NCI-H2107 (cell line): ENCODE measurements at places on chromosomes 4 and X.

DNA sequence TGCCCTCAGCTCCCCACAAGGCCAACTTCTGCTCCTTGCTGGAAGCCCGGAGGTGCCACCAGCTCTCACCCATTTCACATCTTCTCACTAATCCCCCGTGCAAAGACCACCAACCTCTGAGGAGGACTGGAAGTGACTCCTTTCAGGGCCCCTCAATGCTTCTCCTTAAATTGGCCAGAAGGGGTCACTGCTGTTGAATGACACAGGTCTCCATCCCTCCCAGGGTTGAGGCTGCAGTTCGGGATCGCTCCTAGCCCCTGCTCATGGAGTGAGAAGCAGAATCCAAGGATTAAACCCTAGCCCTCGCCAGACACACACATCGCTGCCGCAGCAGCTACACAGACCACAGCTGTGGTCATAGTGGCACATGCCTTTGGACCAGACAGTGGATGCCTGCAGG, 279.5 kb upstream of the TAPT1 start:
- no peak for DNase-seq

- no peak for DNase-seq
Observed at GRCh38 chr4:10783351-10783750, 98.8 kb upstream of the CLNK start.

DNA sequence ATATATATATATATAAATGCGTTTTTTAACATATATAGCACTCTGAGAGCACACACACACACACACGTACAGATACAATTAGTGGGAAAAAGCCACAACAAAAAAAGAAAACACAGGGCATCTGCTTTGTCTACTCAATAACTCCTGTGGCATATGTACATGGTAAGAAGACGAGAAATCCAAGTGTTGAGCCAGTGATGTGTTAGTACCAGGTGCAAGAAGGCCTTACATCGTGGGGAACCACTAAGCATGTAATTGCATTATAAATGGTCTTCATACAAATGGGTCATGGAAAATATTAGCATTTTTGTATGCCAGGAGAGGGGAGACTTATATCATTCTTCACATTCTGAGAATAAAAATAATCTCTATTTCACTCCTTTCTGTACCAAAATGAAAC, 62.7 kb upstream of the FAM47B start:
- no peak for DNase-seq

- peak; percentile 43 for DNase-seq
Observed at GRCh38 chrX:10781847-10782530, 161.6 kb upstream of the MID1 start.

DNA sequence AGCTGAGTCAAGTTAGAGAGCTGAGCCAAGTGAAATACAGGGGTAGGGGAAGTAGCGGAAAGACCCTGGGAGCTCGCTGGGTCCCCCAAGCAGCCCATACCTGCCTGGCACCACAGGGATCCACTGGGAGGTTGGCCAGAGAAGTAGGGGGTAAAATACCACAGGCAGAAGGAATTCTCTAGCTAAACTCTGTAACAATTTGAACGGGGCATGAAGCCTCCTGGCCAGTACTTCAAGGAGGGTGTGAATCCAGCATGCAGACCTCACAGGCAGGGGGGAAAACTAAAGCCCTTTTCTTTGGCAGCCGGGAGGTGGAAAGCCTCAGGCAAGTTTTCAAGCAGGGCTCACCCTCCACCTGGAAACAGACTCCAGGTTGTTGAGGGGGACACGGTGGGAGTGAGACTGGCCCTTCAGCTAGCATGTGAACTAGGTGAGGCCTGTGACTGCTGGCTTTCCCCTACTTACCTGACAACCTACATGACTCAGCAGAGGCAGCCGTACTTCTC, 3.7 kb upstream of the UGT2A1 start:
- DNase-seq = no peak

- DNase-seq = no peak
Observed at GRCh38 chrX:150767045-150767395, 73.8 kb downstream of the MTMR1 start.

- no peak for DNase-seq
Observed at GRCh38 chr4:35364321-35364870, 879.9 kb downstream of the ARAP2 start.

GRCh38 chrX:39759526-39760224, 338.1 kb downstream of the BCOR start:
- DNase-seq = no peak

GRCh38 chrX:47030339-47030738, 47.9 kb upstream of the RGN start:
- DNase-seq = peak; percentile 67

GRCh38 chrX:136761421-136761820, 19.3 kb downstream of the ARHGEF6 start:
- DNase-seq = no peak

DNA sequence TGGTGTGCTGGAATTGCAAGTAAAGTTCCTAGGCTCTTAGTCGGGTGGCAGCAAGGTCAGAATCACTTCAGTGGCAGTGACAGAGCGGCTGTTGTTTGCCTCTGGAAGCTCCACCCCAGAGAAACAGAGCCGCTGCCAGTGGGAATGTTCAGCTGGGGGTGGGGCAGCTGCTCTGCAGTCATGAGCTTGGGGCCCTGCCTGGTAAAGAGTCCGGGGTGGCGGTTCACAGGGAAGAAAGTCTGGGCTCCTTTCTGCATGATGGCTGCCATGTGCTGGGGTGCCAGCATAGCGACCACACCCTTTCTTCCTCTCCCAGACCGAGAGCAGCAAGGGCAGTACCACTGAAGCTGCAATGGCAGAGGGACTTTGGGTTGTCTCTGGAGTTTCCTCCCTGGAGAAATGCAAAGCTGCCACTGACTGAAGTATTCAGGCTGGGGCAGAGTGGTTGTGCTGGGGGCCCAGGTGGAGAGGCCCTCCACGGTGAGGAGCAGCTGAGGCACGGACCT, 108.8 kb upstream of the CENPE start:
- no peak for DNase-seq

GRCh38 chr4:121164291-121164690, at the start of gene TNIP3:
Gene TNIP3, minus strand, starts transcription at chr4:121164321. Its CDS starts 196 bp downstream, at chr4:121164125.
- no peak for DNase-seq

DNA sequence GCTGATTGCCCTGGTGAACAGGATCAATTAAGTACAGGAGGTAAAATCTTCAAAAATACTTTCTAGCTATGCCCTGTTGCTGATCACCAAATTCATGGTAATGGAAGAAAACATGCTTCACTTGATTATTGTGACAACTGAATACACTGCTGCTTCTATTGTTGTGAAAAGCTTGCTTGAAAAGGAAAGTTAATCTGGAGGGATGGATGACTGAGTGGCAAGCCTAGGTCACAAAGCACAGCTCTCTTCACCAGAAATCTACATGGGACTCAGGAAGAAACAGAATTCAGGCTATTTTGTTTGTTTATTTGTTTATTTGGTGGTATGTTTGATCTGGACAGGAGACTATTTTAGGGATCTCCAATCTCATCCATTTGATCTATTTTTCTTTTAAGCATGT, 182.0 kb downstream of the MGST2 start:
- DNase-seq = no peak

DNA sequence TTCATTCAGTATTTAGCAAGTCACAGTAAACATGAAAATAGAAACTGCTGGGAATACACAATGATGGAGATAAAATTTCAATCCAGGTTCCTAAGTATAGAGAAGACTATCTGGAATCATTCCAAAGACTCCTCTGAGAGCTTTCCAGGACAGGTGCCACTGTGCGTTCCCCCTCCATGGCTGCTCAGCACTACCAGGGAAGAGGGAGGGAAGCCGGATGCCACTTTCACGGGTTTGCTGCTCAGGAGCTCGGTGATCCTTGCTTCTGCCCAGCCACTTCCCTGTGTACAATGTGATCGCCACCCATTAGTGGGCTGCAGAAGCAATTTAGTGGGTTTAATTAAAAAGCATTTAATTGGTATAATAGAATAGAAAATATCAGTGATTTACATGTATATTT, 94.5 kb downstream of the FNIP2 start:
- DNase-seq = peak; percentile 43

- DNase-seq = no peak
Observed at GRCh38 chr4:152165846-152166245, 370.0 kb downstream of the FBXW7 start.

DNA sequence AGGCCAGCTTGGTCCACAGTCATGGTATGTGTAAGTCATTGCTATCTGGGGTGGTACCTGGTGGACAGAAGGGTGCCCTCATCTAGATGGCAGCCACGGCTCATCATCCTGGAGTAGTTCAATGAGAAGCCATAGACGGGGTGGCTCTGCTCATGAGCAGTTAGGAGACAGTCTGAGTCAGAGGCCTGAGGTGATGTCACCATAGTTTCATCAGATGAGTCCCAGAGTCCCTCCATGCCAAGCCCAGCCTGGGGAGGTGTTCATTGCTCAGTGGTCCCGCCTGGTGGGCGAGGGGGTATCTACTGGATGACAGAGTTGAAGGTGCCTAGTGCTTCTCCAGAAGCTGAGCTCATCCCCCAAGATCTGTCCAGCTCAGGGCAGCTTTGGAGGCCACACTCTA, 49.8 kb downstream of the DLG3 start:
- no peak for DNase-seq

DNA sequence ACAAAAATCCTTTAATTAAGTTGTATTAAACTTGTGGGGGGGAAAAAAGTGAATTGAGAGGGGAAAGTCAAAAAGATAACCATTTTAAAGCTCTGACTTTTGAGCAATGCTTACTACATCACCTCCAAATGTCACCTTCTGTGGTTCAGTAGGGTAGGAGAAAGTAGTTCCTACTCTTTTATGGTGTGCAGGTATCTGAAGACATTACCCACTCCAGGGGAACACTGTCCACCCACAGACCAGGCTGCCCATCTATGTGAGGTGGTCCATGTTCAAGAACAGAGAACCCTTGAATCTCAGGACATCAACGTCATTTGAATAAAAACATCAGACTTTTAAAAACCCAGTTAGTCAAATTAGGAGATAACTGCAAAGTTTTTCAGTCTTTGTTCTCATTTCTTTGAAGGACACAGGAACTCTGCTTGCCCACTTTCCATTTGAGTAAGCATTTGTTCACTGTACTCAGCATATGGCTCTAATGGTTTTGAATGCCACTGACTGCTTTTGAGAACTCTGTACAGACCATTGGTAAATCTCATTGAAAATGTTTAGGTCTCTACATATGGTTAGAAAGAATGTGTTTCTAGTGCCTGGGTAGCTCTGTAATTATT, 18.4 kb downstream of the NMU start:
- no peak for DNase-seq

GRCh38 chrX:40684092-40684491, 36.7 kb upstream of the CXorf38 start:
- DNase-seq = no peak

DNA sequence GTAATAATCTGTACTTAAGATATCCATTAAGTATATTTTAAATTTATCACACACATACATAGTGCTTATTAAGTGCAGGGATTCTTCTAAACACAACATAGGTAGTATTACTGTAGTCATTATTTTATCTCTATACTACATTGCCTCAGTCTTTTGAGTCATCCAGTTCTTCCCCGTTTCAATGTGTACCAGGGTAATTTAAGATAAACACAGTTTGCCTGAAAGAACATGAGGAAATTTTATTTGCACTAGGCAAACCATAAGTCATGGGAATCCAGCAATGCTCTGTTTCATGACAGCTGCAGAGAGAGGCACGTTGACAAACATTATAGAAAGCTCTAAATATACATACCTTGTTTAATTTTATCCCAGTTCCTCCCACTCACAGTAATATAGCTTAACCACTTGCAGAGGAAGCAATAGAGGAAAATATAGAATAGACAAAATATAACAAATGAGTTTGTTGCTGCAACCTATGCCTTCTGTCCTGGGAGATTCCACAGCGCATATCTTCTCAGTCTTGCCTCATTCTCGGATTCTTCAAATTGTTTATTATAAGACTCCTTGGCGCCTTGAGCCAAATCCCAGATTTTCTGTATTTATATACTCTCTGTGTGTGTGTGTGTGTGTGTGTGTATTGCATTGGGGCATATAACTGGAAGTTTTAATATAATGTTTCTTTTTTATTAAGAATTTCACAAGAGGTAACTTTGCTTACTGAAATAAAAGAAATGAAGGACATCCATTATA, 258.6 kb downstream of the FAM133A start:
- no peak for DNase-seq

DNA sequence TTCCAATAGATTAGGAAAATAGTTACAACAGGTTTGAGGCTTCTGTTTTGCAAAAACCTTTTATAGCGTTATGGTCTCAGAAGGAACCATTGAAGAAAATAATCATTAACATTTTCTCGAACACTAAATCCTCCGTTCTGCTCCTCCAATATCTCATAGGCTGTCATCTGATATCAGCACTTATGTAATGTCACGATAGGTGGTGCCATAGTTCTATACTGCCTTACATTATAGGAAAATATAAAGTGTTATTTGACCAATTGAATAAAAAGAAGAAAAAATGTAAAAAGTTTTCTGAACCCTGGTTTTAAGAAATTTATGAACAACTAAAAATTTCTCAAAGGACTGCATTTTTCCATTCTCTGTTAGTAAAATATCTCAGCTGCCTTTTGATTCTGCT, 291.4 kb downstream of the RPA4 start:
- no peak for DNase-seq

- no peak for DNase-seq
Observed at GRCh38 chrX:42094218-42094617, 170.9 kb upstream of the CASK start.

GRCh38 chr4:141771889-141772830, 135.8 kb downstream of the IL15 start:
- DNase-seq = no peak

DNA sequence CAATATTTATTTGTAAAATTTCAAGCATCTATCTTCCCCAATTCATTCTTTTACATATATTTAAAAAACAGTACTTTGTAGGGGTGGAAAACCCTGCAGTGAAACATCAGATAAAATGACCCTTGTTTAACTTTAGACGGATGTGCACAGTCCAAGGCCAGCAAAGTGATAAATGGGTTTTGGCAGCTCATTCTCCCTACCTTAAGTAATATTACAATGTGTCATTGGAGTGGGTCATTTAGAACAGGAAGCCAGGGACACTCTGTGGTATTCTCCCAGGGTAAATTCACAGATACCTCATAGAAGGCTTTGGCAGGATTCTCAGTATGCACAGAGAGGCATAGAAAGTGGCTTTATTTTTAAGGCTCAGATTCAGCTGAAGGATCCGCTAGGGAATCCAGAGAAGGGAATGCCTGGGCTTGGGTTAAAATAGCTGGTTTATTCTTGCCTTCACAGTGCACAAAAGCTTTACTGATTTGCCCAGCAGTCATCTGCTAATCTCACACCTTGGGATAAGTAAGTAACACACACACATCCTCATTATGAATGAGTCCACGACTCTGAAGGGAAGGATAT, 206.7 kb downstream of the RASL11B start:
- no peak for DNase-seq

GRCh38 chr4:153929675-153930074, 140.8 kb upstream of the SFRP2 start:
- DNase-seq = no peak

- DNase-seq = no peak
Observed at GRCh38 chr4:64272432-64272831, 136.8 kb downstream of the TECRL start.
